ENCODE measurements at places on chromosomes 7 and 10.

DNA sequence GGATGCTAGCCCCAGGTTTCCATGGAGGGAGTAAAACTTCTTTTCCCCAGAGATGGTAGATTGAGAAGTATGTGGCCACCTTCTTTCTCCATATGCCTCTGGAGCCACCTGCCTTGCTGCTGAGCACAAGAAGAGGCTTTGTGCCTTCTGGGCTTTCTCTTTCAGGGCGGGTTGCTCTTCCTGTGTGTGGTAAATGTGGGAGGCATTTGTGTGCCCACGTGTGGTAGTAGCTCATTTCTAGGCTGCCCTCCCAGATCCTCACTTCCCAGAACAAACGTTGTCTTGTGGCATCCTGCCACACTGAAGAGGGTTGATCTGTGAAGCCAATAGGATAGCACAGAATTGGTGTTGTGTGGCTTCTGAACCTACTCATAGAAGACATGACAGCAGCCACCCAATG, 342.0 kb upstream of the PODXL start:
- DNase-seq, result no peak

DNA sequence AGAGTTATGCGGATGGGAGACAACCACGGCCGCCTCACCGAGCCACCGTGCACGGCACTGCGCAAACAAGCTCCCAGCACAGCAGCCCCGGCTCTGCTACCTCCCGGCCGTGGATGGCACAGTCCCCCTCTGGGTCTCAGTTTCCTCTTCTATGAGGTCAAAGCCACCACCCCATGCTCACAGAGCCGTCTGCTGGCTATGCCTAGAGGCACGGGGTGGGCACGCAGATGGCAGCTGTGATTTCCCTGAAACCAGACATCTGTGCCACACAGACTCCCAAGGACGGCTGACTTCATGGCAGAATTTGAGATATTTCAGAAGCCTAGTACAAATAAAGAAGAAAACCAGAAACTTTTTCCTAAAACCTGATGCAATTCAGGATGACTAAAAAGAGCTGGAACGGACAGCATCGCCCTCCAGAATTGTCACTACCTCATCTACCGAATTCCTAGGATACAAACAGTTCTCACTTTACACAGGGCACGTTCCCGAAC, 73.2 kb downstream of the AMZ1 start:
- DNase-seq, result no peak

DNA sequence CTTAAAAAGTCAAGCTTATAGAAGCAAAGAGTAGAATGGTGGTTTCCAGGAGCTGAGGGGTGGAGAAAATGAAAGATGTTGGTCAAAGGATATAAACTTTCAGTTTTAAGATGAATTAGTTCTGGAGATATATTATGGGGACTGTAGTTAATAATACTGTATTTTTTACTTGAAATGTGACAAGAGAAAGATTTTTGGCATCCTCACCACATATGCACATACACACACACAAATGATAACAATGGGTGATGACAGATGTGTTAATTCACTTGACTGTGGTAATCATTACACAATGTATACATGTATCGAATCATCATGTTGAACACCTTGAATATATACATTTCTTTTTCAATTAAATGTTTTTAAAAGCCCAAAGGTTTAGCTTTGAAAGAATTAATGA, 32.7 kb upstream of the ZPBP start:
- DNase-seq, result no peak

DNA sequence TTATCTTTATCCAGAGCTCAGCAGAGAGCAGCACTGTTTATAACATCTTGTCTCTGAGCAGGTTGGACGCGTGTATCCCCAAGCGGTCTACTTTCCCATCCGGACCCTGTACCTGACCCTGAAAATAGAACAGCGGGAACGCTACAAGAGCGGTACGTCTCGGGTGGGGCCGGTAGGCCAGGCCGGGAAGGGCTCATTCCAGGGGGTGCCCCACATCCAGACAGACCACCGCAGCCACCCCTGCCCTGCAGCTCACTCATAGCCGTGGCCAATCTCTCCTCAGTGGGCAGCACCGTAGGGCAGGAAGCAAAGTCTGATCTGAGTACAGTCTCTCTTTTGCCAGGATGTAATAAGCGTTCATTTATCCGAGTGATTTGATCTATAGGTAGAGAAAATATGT, 113.7 kb downstream of the TRRAP start:
- no peak for DNase-seq

DNA sequence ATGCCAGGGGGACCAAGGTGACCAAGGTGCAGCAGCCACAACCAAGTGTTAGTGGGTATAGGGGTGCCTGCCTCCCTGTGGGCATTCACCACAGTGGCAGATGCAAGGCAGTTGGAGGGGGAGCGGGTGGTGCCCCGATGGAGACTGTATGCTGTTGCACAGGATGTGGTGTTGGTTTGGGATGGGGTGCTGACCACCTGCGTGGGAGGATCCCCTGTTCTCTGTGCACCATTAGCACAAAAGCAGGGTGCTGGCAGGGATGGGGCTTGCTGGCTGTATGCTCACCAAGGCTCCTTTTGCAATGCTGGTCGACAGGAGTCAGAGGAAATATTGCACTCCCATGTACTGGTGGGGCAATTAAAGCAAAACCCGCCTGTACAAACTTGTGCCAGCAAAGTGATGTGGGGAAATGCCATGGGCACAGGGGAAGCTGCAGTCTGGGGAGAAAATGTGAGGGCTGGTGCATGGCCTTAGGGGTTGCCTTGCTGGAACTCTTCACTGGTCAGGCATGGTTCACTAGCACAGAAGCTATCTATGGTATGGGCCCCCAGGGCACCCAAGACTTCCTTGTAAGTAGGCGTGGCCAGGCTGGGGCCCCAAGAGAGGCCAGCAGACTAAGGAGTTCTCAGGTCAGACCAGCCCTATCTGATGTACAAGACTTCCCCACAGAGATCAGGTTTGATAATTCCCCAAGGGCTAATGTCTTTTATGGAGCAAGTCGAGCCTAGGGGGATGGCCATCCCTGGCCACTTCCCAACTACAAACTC, 51.9 kb upstream of the GNAT3 start:
- DNase-seq, result no peak

DNA sequence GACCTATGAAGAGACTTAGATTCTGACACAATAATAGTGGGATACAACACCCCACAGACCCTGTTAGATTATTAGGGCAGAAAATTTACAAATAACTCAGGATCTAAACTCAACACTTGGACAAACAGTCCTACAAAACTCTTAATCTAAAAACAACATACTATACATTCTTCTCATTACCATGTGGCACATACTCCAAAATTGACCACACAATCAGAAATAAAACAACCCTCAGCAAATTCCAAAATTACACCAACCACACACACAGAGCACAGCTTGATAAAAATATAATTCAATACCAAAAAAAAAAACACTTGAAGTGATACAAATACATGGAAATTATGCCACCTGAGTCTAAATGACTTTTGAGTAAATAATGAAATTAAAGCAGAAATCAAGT, 7.8 kb downstream of the ZNF680 start:
- DNase-seq, result no peak

DNA sequence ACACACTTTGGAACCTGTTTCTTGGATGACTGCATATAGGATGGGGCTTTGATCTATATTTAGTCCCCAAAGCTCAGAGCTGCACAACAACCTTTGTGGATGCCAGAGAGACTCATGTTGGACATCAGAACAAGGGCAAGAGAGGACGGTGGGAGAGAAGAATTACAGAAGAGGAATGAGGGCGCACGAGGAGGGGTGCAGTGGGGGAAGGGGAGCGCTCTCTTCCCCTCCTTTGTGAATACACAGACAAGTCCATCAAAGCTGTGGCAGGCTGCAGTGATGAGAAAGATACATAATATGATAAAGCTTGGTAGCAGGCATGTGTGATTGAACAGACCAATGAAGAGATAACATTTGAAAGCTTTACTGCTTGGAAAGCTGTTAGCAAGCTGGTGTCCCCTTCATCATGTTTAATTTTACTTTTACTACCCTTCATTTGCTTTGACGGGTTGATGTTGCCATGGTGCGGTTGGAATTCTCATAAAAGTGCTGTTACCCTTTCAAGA, 857.8 kb downstream of the KCNMA1 start:
- DNase-seq, result peak; percentile 25

- peak; percentile 50 for DNase-seq
These were observed 17.8 kb downstream of the SCD start for GRCh38 chr10:100364735-100365391.

DNA sequence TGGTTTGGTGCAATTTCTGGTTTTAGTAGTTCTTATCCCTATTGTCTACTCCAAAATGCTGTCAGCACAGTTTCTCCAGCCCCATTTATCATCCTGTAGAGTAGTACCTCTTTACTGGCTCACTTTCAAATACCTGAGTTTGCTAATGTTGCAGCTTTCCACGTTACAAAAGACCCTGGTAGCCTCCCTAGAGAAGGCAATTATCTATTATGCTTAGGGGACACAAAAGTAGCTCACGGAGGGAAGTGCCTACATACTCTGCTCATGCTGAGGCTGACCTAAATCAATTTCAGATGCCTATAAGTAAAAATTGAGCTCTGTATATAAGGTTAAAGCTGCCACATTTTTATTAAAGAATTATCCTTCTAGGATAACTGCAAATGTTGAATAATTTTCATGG, 603.6 kb downstream of the CNTNAP2 start:
- no peak for DNase-seq

GRCh38 chr10:79925614-79926013, 23.3 kb downstream of the SFTPD start:
- no peak for DNase-seq

- DNase-seq, result no peak
These were observed 346.6 kb upstream of the MGMT start for GRCh38 chr10:129120441-129120840.

DNA sequence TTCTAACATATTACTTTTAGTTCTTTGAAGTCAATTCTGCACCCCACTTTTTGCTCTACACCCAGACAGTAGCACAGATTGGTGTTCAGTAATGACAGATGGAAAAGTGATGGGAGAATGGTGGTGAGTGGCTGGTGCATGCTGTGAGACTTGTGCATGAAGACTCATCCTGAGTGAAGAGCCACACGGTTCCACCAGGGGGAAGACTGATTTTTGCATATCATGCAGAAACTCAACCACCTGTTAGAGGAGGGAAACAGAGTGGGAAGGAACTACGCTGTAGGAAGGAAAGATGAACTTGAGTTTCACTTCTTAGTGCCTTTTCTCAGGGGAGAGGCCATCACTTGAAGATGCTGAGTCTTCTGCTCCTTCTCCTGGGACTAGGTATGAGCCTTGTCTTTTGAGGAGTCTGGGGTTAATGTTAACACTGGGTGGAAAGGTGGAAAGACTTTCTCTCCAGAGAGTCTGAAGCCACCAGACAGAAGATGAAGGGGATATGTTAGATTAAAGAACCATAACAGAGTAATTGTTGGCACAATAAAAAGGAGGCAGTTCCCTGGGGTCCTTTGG, 9.3 kb upstream of the PRSS1 start:
- no peak for DNase-seq

GRCh38 chr10:110323503-110323902, 18.8 kb upstream of the SMNDC1 start:
- DNase-seq, result no peak

DNA sequence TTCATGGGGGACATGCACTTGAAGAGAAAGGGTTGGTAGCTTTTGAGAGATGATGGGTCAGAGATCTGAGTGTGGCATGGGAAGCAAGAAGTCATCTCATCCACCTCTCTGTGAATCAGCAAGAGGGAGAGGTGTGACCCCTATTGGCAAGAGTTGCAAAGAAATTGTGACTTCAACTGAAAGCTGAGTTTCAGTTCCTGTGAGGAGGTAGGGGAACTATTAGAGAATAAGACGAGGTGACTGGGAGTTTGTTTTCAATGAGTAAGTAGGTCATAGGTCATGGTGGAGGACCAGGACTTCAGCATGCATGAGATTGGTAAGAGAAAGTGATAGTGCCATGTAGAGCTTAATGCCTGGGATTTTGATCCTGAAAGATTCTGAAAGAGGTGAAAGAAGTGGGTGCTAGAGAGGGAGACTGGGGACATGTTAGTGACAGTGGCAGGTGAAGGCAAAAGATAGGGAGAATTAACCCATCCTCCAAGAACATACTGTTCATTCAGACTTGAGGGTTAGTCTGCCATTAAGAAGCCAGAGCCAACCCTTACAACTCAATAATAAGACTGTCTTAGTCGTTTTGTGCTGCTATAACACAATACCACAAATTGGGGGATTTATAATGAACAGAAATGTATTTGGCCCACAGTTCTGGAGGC, 75.5 kb upstream of the CAPZA2 start:
- DNase-seq, result no peak

GRCh38 chr7:100430493-100431285, 1.1 kb downstream of the MEPCE start:
- DNase-seq, result no peak

GRCh38 chr10:129319934-129320333, 147.1 kb upstream of the MGMT start:
- no peak for DNase-seq

DNA sequence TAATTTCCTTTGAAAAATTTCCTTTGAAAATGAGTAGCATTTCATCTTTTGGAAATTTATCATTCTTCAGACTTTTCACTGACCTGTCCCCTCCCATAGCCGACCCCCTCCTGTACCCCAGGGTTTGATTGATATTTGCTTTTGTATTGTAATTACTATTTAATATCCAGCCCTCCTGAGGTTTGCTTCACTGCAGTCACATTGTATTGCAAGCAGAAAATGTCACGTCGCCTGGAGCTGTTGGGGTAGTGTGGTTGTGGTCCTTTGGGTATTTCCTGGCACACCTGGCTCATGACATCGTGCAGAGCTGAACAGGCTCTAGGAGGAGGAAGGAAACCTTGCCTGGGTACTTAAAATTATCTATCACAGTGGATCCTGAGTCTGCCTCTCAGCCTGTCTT, 116.1 kb downstream of the INSYN2A start:
- no peak for DNase-seq

DNA sequence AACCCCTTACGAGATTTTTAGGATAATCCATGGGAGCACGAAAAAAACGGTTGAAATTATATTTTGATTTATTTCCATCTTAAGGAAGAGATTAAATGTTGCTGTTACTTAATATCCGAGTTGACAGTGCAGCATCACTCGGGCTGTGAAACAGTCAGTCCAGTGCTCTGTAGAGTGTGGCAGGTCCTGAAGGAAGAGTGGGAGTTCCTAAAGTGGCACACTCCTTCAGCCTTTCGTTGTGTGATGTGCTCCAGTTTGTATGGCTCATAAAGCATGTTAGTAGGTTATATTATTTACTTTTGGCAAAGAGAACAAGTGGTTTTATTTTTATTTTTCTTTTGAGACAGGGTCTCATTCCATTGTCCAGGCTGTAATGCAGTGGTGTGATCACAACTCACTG, 358.3 kb downstream of the AUTS2 start:
- no peak for DNase-seq

- no peak for DNase-seq
These were observed 2.8 kb downstream of the ARL4A start for GRCh38 chr7:12690041-12690878.

- no peak for DNase-seq
These were observed 130.1 kb downstream of the DLG5 start for GRCh38 chr10:77796311-77796915.

- no peak for DNase-seq
These were observed 127.7 kb downstream of the SRI start for GRCh38 chr7:88091988-88092675.

- DNase-seq, result no peak
These were observed 8.9 kb upstream of the VSTM4 start for GRCh38 chr10:49123981-49124950.

All from urinary bladder (tissue), 4 donors.